Esophagus mucosa (tissue), 1 donor: ENCODE measurements at places on chromosomes 12 and 14. TPM values are rescaled to one million over a fixed set of nuclear protein-coding genes. Genes with fewer than 3 reads are reported as not detected.

DNA sequence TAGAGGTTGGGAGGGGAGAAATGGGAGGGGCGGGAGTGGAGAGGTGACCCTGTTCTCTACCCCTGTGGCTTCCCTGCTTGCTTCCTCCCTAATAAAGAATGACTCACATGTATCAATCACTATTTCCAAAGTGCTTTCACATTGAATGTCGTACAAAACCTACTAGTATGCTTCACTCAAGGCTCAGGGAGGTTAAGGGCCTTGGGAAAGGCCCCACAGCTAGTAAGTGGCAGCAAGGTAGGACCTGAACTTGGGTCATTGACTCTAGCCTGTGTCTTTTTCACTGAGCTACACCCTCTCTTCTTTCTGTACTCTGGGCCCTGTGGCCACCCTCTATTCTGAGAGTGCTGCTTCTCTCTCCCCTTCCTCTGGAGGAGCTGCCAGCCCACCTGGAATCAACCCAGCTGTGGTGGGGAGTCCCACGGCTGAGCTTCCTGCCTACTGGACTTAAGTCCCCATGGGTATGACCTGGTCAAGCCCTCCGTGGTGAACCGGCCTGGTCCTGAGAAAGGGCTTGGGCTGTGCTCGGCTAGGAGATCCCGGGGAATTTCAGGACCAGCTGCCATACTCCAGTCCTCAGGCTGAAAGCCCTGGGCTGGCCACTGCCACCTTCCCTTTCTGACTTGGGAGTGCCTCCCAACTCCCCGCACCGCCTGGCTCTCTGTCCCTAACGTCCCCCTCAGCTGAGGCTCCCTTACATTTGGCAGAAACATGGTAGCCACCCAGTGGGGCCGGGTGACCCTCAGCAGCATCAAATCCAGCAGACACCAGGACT lies 13.0 kb downstream of the SLC48A1 start:
- no peak for ATAC-seq

DNA sequence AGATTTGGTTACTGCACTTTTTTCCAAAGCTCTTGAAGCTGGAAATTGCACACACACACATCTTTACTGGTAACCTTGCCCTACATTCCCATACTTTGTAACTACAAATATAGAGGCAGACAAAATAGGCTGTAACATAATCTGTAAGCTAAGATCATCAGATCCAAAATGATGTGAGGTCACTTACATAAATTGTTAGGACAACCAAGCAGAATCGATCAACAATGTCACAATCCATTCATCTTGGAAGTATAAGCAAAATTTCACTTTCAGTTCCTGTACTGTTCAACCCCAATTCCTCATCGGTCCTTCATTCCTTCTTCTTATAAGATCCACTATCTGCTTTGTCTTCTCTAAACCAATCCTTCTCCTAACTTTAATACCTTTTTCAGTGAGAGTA lies 72.6 kb downstream of the EPS8 start:
- ATAC-seq, result no peak

MYO1H gene
- 1.0 TPM for total RNA-seq

SDR9C7 gene
- total RNA-seq, result 26.0 TPM

DNA sequence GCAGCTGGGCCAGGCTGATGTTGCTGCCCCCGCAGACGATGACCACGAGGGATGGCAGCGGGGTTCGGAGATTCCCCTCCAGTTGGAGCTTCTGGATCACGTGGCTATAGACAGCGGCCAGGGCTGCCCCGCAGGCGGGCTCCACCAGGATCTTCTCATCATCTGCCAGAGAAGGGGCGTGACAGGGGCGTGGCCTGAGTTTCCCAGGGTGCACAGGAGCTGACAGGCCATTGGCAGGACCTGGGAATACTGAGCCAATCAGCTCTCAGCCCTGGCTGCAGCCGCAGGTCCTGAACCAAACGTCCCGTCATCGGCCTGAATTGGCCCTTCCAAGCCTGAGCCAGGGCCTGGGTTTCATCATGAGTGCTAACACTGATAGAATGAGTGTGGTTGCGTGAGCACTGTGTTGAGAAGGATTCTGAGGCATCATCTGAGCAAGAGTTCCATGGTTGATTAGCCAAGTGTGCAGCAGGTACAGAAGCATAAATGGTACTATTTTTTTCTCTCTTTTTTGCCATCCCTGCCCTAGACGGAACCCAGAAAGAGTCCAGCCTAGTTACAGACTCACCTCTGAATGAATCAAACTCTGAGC lies 10.6 kb downstream of the SDS start:
- ATAC-seq, result no peak

PRDM4 gene
- total RNA-seq, result 23.2 TPM

DNA sequence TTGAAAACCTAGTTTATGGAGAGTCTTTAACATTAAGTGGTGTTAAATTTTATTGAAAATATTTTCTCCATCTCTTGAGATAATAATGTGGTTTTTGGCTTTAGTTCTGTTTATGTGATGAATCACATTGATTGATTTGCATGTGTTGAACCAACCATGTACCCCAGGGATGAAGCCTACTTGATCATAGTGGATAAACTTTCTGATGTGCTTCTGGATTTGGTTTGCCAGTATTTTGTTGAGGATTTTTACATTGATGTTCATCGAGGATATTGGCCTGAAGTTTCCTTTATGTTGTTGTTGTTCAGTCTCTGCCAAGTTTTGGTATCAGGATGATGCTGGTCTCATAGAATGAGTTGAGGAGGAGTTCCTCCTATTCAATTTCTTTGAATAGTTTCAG lies 222.6 kb downstream of the ADAMTS20 start:
- no peak for ATAC-seq

DNA sequence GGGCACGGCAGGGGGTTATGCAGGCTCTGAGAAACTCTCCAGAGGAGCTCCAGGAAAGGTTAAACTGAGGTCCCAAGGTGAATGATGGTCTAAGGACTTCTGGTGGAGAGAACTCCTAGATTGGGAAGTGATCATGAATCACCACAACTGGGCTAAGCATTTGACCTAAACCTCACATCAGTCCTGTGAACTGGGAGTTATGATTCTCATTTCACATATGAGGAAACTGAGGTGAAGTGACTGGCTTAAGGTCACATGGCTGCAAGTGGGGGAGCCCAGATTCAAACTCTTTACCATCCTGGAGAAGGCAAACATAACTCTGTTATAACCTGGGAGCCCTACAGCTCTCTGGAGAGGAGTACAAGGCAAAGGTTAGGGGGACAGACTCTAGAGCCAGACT lies 4.2 kb downstream of the RARG start:
- no peak for ATAC-seq

DNA sequence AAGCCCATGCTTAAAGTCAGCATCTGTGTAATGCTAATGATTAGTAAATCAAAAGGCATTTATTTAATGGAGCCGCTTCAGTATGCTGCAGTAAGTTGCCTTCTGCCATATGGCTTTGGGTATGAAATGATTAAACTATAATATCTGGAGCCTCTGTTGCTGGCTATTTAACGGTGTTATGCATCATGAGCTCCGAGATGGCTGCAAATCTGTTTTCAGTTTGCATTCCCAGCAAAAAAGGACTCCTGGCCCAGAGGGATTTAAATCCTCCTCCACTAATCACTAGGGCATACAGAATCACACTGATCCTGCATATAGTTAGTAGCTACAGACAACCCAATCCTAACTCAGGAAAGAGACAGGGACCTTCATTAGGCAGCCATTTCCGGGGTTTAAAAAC lies 171.5 kb upstream of the EEA1 start:
- no peak for ATAC-seq

- ATAC-seq, result no peak
Observed at GRCh38 chr12:93825931-93826555, 148.9 kb downstream of the CRADD start.

DNA sequence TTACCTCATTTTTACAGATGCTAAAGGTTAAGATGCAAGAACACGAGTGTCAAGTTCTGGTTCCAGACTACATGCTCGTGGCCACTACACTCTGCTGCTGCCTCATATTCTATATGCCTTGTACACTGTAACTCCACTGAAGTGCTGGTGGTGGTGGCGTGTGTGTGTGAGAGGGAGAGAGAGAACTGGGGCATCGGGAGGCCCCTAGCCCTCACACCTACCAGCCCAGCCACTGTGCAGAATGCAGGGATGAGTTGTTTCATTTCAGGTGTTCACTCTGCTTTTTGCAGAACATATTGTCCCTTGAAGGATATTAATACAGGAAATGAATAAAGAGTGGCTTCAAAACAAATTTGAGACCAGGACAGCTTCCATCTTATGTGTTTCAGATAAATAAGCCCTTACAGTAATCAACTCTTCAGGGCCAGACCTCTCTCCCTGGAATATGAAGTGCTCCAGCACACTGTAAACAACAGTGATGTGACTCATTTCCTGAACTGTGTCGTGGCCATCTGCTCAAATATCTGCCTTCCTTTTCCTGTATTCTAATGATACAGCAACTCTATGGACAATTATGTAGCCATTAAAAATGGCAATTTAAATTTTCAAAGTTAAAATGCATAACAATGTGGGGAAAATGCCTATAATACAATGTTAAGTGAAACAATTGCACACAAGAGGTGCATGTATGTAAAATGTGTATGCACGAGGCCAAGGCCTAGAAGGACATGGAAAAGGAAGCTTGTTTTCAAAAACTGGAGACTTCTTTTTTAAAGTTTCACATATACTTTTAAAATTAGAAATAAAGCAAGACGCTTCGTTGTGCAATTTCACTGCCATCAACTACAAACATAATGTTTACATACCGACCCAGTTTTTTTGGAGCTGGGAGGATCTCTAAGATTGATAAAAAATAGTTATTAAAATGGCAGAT lies 215.4 kb downstream of the PELI2 start:
- ATAC-seq, result peak; percentile 63

- ATAC-seq, result no peak
Observed at GRCh38 chr12:116483959-116484750, 75.0 kb upstream of the MAP1LC3B2 start.

DNA sequence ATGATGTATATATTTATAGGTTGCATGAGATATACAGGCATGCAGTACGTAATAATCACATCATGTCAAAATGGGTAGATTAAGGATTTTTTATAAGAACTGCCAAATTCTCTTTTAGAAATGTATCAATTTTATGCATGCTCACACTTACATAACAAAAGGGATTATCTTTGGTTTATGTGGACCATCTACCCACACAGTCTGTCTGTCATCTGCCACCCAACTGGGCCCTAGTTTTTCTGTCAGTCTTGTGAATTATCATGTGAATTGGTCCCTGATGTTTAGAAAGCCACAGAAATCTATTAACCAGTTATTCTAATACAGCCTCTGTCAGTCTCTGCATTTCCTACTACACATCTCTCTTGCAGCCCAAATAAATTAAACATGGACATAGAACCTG lies 133.4 kb downstream of the ACSS3 start:
- no peak for ATAC-seq

GRCh38 chr12:25072906-25073650 lies 121.9 kb downstream of the DNAI7 start:
- ATAC-seq, result peak; percentile 43

DNA sequence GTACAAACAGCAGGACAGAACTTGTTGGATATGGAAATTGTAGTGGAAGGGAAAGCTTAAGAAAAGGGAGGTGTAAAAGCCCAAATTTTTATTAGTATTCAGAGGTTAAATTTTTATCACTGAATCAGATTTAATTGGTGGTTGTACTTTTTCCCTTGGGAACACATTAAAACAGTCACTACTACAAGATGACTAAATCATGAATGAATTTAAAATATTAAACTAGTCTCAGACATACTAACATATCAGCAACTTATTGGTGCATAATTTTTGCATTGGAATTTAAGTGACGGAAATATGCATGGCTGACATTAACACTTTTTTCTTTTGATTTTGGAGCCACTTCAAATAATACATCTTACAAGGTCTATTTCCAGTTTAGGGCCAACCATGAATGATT lies 27.6 kb downstream of the SAMD4A start:
- no peak for ATAC-seq

DNA sequence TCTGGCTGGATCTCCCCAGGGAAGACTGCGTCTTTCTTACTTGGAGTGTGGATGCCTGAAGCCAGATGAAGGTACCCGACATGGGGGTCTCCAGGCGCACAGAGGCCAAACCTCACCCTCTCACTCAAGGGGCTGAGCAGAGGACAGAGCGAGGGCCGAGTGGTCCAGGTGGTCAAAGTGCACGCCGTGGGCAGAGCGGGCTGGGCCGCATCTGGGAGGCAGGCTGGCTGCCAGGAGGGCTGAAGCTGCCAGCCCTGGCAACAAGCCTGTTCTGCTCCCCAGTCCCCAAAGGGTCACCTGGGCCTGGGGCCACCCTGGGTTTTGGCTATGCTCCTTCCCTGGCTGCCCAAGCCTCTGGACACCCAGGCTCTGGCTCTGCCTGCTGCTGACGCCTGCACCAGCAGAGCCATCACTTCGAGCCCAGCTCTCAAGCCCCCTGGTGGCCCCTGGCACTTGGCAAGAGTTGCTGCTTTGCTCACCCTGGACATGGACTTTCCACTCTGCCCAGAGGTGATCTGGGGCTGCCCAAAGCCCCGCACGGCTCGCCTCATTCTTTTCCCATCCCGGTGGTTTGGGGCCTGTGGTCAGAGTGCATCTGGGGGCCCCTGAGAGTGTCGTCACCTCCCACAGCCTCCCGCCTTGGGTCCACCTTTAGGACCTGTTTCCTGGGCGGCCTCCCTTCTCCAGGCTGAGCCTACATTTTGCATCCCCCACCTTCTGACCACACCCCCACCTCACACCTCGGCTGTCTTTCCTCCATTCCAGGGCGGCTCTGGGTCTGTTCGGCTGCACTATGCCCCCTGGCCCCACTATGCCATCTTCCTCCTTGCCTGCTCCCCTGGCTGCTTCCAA lies 2.8 kb downstream of the ADSS1 start:
- no peak for ATAC-seq

- ATAC-seq, result no peak
Observed at GRCh38 chr12:64237382-64237781, 15.3 kb upstream of the KICS2 start.

ZC2HC1C gene
- 1.1 TPM for total RNA-seq

C14orf39 gene
- not detected for total RNA-seq

POTEM gene
- total RNA-seq, result not detected

GALNT9 gene
- not detected for total RNA-seq

LAG3 gene
- total RNA-seq, result not detected

- no peak for ATAC-seq
Observed at GRCh38 chr14:29442696-29443095, 485.0 kb downstream of the PRKD1 start.

TMEM229B gene
- 0.80 TPM for total RNA-seq

GRCh38 chr14:70643967-70644366 lies 2.3 kb downstream of the TTC9 start:
- peak; percentile 8 for ATAC-seq

DNA sequence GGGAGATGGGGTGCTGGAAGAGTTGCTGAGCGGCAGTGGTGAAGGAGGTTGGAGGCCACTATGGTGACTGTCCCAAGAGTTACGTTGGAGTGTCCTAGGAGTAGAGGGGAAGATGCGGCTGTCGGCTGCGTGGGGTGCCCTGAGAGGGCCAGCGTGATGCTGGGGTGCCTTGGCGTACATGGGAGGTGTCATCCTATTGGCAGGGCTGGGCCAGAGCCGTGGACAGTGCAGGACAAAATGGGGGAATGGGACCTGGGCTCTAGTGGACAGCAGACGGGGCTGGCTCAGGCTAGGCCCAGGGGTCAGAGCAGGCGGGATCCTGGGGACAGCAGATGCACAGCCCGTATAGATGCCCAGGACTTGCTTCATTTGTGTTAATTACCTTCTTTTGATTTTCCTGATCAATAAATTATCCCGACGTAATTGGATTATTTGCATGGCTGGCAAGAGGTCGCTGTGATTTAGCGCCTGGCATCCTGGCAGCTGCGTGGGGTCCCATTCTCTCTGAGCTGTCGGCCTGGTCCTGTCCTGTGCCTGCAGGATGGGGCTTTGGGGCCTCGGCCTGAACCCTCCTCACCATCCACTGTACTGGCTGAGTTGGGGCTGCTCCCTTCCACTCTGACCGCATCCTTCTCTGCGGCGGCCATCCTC lies 203.9 kb upstream of the C14orf180 start:
- ATAC-seq, result no peak

GRCh38 chr14:84825481-84826251 lies 704.3 kb upstream of the FLRT2 start:
- ATAC-seq, result peak; percentile 62
